ENCODE measurements at places on chromosomes 16 and 17.

- no peak for DNase-seq
These were observed 2.8 kb downstream of the HAGH start for GRCh38 chr16:1823821-1824220.

GRCh38 chr17:74892974-74893911, at the start of gene FADS6:
FADS6 (minus strand) TSS chr17:74893633; CDS start chr17:74893595, 38 bp downstream.
- DNase-seq, result no peak

- DNase-seq, result no peak
These were observed 20.4 kb upstream of the WDR45B start for GRCh38 chr17:82668631-82669099.

DNA sequence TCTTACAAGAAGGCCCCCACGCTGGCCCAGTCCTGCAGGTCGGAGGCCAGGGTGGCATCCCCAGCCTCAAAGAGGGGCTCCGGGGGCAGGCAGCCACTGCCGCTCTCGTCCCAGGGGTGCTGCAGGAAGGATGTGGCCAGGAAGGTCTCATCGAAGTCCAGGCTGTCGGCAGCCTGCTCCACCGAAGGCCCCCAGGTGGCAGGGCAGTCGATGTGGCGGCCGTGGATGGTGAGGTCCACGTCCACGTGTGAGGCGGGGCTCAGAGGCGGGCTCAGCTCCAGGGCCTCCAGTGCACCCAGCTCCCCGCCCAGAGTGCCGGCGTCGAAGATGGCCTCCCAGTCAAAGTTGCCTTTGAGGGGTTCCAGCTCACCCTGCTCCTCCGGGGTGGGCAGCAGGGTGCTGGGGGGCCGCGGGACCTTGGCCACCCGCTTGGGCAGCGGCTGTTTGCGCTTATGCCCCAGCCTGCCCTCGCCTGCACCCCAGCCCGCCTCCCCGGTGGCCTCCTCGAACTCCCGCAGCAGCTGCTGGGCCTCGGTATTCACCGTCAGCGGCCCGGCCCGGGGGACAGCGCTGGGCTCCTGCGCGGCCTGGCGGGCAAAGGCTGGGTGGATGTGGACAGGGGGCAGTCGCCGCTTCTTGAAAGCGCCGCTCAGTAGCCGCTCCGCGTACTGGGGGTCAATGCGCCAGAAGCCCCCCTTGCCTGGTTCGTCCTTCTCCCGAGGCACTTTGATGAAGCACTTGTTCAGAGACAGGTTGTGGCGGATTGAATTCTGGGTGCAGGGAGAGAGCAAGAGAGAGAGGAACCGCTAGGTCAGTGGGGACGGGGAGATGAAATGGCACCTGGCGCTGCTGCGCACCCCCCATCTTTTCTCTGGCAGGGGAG, 3.5 kb downstream of the FOXJ1 start:
- no peak for DNase-seq

DNA sequence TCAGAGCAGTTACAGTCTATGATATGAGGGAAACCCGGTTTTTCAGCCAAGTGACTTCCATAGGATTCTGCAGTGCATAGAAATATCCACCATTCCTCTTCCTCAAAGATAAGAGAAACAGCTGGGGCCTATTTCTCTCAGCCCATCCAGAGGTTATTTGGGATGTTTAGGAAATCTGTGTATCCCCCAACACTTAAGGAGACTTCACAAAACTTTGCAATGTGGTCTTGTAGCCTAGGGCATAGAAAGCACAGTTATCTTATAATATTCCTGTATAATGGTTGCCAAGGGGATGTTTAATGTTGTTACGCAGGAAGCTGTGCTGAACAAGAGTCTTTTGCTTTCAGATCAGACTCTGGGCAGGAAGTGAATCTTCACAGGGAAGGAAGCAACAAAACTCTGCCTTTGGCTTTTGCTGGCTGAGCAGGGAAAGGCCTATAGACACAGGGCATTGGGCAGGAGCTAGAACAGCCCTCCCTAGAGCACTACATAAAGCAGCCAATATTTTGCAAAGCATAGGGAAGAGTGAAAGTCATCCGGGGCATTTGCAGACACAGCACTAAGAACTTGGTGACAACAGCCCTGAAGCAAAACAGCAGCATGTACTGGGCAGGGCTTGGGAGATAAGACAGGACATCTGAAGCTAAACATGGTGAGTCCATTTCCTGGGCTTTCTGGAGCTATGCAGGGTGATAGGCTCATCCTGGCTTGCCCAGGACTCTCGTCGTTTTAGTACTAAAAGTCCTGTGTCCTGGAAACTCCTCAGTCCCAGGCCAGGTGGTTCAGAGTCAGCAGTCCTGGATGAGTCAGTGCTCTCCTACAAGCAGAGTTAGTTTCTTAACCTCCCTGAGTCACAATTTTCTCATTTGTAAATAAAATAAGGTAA, 18.7 kb upstream of the BEAN1 start:
- peak; percentile 20 for DNase-seq

DNA sequence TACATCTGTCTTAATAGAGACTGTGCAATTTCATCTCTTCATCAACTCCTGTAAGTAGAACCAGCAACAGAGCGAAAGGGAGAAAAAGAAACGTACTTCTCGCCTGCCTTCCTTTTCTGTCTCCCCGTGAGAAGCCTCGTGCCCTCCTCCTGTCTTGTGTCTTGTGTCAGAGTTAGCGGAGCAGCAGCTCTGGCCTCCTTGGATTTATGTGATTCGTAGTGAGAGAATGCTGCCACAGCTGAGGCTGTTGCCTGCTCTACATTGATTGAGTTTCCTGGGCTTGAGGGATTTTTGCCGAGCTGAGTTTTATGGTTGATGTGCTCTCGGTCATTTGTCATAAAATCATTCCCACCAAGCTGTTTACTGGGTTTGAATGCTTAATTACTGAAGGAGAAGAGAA, 579.1 kb upstream of the RBFOX1 start:
- no peak for DNase-seq

DNA sequence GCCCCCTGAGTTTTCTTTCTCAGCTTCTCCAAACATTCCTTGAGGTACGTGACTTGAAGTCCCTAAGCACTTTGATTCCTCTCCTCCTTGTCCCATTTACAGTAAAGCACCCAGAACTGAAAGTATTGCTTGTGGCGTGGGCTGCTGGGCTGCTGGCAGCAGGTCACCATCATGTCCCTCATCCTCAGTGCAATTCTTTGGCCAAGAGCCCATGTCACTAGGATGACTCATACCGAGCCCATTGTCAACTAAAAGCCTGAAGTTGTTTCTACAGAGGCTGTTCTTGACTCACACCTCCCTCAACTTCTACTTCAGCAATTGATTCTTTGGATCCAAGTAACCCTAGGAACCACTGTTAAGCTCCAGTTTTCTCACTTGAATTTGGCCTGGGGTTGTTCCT, 54.3 kb downstream of the KPNA2 start:
- no peak for DNase-seq

DNA sequence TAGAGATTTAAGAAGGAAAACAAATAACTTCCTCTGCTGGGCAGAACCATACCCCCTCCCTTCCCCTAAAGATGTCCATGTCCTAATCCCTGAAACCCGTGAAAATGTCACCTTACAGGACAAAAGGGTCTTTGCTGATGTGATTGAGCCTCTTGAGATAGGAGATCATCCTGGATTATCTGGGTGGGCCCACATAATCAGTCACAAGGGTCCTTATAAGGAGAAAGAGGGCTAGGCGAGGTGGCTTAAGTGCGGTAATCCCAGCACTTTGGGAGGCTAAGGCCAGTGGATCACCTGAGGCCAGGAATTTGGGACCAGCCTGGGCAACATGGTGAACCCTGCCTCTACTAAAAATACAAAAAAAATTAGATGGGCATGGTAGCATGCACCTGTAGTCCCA, 12.0 kb upstream of the SLC39A11 start:
- no peak for DNase-seq

- no peak for DNase-seq
These were observed 50.4 kb downstream of the SNX29 start for GRCh38 chr16:12026741-12027490.

DNA sequence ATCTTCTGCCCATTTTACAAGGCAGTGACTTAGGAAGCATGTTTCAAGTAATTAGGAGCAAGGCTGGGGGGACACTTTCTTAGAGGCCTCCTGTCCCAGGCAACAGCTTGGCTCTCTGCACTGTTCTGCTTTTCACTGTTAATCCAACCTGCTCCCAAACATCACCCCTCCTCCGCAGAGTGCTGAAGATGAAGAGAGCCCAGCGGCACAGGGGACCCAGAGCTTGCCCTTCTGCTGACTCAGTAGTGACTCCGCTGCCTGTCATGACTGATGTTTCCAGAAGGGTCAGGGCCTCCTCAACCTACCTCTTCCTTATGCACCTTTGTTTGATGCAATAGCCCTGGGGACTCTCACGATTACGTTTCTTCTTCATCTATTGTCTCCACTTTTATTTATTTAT, 38.9 kb upstream of the NDRG4 start:
- no peak for DNase-seq
